ENCODE measurements at places on chromosomes 7 and 10.

GRCh38 chr7:832968-833424 is 720 bp downstream of the SUN1 start:
- no peak for DNase-seq

DNA sequence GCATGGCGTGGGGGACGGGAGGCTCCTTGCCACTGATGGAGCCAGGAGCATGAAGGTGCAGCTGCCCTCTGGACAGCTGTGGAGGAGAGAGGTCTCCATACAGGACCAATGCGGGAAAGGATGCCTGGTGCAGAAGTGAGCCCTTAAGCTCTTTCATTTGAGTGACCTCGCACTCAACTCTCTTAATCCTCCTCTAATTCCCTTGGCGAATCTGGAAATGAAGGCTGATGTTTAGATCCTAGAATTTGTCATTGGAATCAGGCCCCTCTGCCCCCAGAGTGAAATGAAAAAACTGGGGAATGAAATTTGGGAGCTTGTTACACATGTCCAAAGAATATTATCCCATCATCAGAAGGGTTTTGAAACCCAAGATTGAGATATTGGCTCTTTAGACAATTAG is 639.5 kb downstream of the LRMDA start:
- DNase-seq = no peak

- DNase-seq = no peak
These were observed 27.4 kb downstream of the STEAP4 start for GRCh38 chr7:88279323-88279722.

DNA sequence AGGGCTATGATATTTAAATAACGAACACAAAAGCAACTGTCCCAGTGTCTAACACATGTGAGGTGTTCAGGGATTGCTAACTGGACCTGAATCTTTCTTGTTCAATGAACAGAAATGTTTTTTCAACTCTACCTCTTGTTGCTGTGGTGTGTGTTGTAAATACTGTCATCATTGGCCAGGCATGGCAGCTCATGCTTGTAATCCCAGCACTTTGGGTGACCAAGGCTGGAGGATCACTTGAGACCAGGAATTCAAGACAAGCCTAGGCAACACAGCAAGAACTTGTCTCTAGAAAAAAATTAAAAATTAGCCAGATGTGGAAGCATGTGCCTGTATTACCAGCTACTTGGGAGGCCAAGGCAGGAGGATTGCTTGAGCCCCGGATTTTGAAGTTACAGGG is 1250.9 kb downstream of the TYW1 start:
- DNase-seq = no peak

GRCh38 chr7:122965306-122965705 is 30.2 kb downstream of the TAS2R16 start:
- DNase-seq = no peak

DNA sequence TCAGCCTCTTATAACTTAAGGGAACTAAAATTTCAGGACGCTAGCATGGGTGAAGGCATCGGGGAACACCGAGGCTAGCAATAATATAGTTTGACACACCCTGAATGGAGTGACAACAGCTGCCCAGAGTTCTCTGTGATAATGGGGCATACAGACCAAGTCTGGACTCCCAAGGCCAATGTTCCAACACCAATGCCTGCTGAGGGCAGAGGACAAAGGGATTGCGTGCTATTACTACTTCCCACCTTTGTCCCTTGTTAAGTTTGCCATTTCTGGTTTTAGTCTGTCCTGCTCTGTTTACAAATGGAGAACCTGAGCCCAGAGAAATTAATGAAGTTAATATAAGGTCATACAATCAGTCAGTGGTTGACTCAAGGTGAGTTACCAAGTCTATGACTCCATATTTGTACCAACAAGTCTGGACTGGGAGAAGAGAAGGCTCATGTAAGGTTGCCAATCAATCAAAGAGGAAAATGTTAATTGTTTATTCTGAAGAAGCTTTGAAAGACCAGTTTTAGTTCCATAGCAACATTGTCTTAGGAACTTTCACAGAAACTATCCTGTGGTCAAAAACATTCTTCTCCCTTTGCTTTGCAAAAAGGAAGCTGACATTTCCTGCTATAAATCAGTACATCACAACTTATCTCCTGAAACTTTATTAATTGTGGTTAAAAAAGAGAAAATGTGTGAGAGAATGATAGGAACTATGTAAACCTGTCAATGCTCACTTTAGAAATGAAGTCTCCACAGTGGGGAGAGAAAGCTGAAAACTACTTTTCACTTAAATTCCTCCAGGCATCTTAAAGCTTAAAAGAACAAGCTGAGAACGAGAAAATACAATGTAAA is 74.5 kb downstream of the CCDC6 start:
- DNase-seq = no peak

DNA sequence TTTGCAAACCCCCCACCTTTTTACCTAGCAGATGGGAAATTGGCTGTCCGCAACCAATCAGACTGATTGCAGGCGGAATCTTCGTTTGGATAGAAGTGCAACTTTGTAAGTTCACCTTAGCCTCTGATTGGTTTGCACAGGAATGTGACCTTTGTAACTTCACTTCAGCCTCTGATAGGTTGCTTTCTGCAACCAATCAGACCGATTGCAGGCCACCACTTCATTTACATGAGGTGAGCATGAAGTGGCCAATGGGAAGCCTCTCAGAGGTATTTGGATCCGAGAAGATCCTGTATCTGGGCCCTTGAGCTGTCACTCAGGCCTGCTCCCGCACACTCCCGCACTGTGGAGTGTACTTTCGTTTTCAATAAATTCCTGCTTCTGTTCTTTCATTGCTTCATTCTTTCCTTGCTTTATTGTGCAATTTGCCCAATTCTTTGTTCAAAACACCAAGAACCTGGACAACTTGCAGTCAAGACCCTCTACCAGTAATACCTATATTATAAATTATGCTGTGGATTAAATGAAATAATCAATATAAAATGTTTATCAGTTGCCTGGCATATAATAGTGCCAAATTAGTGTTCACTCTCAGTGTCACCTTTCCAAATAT is 491.4 kb downstream of the PLXNA4 start:
- no peak for DNase-seq

DNA sequence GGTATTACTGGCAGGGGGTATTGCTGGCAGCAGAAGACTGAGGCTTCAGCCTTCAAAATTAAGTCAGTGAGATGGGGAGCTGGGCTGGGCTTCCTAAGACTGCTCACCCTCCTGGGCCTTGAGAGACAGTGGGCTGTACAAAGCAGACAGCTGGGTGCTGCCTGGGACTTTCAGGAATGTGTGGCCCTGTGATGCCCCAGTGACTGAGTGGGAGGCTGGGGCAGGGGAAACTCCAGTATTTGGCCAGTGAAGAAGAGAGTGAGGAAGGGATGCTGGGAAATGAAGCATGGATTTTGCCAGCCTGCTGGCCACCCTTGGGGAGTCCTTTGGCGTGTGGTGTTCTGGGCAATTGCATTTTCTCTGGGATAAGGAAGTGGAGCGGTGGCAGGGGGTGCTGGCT is 442 bp downstream of the ANKRD2 start:
- DNase-seq = no peak

DNA sequence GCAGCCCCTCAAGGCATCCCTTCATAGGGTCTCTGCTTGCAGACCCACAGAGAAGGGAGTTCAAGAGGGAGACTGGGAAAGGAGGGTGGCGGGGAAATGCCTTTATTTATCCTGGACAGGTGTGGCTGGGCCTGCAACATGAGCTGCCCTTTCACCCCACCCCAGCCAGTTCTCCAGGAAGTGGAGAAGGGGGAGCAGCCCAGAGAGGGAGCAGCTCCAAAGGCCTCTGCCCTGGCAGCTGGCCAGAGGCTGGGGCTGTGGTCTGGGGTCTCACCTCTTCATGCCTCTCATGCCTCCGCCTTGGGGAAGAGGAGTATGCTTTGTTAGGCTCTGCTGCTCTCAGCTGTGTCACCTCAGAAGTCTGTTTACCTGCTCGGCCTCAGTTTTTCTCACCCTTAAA is 3.1 kb downstream of the LDB3 start:
- no peak for DNase-seq

GRCh38 chr10:45657033-45657926 is 15.3 kb downstream of the ZFAND4 start:
- DNase-seq = no peak

DNA sequence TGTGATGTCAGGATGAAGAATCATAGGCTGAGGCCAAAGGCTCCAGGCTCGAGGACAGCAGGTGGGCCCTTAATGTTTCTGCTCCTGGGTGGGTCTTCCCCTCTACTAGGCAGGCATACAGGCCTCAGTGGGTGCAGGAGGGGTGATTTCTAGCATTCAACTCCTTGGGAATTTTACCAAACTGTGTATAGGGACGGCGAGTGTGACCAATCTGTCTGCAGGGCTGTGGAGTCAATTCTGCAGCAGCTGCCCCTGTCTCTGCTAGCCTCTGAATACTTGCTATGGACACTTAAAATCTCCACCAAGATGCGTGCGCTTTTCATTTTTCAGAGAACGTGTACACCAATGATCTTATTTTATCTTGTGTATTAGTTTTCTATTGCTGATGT is 115.5 kb downstream of the WDR11 start:
- DNase-seq = no peak

DNA sequence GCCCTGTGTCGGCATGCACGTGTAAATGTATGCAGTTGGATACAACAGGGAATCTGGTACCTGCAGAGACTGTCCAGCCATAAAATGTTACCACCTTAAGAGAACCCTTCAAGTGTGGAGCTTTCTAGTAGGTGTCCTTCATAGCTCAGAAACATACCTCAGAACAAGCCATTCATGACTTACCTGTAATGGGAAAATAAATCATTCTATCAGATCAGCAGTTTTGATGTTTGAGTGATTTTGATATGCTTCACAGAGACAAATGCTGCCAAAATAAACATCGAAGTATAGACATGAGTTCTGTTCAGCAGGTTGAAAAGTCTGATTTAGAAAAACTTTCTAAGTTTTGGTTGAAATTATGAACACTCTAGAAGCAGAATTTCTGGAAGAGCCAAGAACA is 33.5 kb upstream of the UMAD1 start:
- DNase-seq = no peak

GRCh38 chr10:86099542-86100334 is 266.9 kb downstream of the GRID1 start:
- no peak for DNase-seq

DNA sequence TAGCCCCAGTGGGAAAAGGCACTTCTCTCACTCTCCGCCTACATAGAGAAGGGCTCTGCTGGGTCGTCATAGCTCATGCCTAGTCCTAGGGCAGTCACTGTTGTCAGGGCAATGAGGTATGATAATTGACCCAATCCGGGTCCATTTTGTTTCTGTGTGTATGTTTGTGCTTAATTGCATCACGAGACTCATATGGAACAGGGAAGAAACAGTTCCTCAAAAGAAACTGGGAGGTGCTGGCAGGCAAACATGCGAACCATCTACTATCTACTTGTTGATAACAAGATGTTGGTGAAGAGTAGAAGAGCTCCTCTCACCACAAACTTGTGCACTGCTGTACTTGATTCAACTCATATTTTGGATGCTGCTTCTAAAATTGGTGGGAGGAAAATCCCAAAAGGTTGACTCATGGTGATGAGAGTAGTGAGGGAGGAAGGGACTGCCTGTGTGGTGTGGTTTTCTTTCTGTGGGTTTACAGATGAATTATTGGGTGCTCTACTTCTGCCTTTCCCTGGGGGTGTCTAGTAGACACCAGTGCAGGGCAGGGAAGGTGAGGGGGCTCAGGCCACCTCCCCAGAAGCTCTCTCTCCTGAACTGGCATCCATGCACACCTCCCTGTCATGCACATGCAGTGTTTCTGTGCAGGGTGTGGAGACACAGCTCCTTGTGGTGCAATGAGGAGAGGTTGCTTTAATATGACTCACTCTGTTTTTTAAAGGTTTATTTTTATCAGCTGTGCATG is 29.4 kb downstream of the LSMEM1 start:
- no peak for DNase-seq

DNA sequence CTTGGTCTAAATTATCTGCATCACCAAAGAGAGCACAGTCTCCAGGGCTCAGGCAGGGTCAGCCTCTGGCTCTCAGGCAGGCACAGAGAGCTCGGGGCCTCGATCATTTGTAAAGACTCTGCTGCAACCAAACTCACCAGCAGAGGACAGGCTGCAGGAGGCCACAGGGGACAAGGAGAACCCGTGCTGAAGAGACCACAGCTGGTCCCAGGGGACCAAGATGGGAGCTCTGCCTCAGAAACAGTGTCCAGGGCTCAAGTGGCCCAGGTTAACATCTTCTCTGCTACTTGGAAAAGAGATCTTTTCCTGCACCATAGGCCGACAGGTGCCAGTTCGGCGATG is 543.2 kb downstream of the PTPRN2 start:
- DNase-seq = no peak

- DNase-seq = no peak
These were observed 301.3 kb upstream of the NFE2L3 start for GRCh38 chr7:25850735-25851134.

DNA sequence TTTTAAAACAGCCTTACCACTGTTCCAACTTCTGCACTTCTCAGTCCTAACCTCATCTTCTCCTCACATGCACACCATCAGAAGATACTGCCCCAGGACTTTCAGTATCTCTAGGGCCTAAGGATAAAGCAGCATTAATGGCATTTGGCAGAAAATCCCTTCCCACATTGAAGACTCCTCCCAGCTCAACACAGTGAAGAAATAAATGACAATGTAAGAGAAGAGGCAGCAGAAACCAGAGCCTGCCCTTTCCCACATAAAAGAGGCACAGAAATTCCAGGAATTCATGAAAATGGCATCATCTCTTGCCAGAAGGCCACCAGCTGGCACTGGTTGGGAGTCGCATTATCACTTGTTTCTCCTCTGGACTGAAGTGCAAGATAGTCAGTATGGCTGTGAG is 3.7 kb downstream of the GCC1 start:
- DNase-seq = no peak

- no peak for DNase-seq
These were observed 84.6 kb downstream of the MACC1 start for GRCh38 chr7:20132585-20132984.

DNA sequence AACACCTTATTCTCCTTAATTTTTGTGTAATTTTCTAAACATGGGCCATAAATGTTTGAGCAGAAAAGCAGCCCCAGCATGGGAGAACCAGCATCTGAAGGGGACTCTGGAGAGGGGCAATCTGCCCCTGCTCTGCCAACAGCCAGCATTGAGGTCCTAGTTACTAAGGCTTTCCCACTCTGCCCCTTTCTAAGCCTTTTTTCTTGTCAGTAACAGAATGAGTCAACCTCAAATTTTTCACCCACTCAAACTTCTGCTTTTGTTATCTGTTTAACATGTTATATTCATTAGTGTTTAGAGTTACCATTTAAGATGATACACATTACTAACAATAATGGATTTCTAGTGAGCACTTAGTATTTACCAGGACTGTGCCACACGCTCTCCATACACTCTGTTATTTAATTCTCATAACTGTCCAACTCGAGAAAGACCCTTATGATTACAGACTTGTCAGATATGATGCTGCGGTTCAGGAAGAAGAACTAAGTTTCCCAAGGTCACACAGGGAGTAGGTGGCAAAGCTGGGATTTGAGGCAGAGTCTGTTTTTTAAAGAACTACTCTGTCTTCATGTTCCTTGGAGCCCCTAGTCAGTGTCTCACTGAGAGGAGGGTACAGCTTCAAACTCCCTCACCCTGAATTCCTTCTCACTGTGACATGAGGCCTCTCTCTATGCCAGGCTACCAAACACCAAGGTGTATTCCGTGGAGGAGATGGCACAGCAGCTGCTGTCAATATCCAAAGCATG is 19.9 kb upstream of the GPAM start:
- DNase-seq = no peak

Measured in HuH-7.5 (cell line).